PC-9 (cell line): ENCODE measurements at places on chromosomes 4 and X. TPM values are rescaled to one million over a fixed set of nuclear protein-coding genes. Genes with fewer than 3 reads are reported as not detected.

The HERC3 gene
- total RNA-seq: 14.7 and 16.9 TPM in 2 replicates

The BRCC3 gene
- 40.2 and 52.0 TPM in 2 replicates for total RNA-seq

The RUFY3 gene
- 22.8 and 23.6 TPM in 2 replicates for total RNA-seq

The KLB gene
- total RNA-seq: not detected in 2 replicates

DNA sequence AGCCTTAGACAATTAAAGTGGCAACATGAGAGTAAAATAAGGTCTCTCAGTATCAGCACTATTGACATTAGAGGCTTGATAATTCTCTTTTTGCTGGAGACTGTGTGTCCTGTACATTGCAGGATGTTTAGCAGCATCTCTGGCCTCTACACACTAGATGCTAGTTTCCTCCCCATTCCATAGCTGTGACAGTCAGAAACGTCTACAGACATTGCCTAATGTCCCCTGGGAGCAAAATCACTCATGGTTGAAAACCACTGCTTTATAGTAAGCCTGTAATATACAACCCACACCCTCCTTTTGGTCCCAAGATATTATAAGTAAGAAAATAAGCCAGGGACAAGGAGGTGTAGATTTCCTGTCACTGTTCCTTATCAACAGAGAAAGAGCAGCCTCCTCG, 166.0 kb downstream of the FRMPD4 start:
- no peak for DNase-seq
- no peaks in the 10 kb centered on the region for H3K27me3 ChIP-seq
- no peaks in the 10 kb centered on the region for H3K4me1 ChIP-seq
- no peak overlapping the region for H3K27ac ChIP-seq
- H3K4me3 ChIP-seq: no peak overlapping the region
- H3K36me3 ChIP-seq: no peaks in the 10 kb centered on the region

GRCh38 chrX:15336023-15336413, 695 bp upstream of the PIGA start:
- peaks cover 13% of the 10 kb centered on the region for H3K4me1 ChIP-seq
- no peaks in the 10 kb centered on the region for H3K27me3 ChIP-seq
- DNase-seq: peak; percentile 78
- H3K27ac ChIP-seq: peak overlapping the region; percentile 71
- peak overlapping the region; percentile 76 for H3K4me3 ChIP-seq
- no peaks in the 10 kb centered on the region for H3K36me3 ChIP-seq

GRCh38 chr4:103400405-103400804, 202.3 kb upstream of the CENPE start:
- no peaks in the 10 kb centered on the region for H3K4me1 ChIP-seq
- no peak overlapping the region for H3K27ac ChIP-seq
- DNase-seq: no peak
- no peaks in the 10 kb centered on the region for H3K27me3 ChIP-seq
- no peaks in the 10 kb centered on the region for H3K36me3 ChIP-seq

DNA sequence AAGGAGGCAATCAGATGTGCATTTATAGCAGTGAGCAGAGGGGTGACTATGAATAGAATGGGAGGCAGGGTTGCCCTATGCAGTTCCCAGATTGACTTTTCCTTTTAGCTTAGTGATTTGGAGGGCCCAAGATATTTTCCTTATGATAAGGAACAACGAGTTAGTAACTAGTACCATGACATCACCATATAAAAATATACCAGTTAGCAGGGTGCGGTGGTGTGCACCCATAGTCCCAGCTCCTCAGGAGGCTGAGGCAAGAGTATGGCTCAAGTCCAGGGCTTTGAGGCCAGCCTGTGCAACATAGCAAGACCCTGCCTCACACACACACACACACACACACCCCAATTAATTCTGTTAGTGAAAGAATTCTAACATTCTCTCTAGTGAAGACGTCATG, 53.0 kb downstream of the IL13RA2 start:
- H3K27ac ChIP-seq: no peak overlapping the region
- no peak for DNase-seq
